ENCODE measurements at places on chromosomes 2 and 18.

GRCh38 chr2:9944330-9944758, 7.1 kb upstream of the GRHL1 start:
- no peak for DNase-seq

DNA sequence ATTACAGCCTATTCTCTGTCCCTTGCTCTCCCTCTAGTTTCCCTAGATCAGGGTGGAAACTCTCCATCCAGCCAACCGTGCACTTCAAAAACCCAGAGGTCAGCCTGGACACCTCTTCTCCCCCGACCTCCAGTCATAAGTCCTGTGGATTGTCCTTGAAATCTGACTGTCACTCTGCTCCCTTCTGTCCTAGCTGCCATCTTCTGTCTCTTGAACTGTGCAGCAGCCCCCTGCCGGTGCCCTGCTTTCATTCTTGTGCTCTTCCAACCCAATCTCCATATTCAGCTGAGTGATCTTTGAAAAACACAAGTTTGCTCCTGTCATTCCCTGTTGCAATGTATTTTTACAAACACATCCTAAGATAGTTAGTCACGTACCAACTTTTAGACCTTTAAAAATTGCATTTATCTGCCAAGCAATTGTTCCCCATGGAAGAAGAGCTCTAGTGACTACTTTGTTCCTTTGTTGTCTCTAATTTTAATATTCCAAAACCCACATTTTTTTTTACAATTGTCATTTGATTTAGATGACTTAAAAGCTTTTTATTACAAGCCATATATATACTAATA, 254.3 kb downstream of the CAMKMT start:
- DNase-seq: no peak

GRCh38 chr2:76310894-76311633, 600.3 kb upstream of the GCFC2 start:
- DNase-seq: no peak

GRCh38 chr2:105769504-105769903, 24.8 kb downstream of the NCK2 start:
- DNase-seq: no peak

GRCh38 chr2:133200684-133201421, 367.4 kb downstream of the NCKAP5 start:
- no peak for DNase-seq

- DNase-seq: peak; percentile 52
Measured at GRCh38 chr2:21256006-21256405, 132.2 kb downstream of the TDRD15 start.

GRCh38 chr18:23188068-23188760, 52.9 kb downstream of the CABLES1 start:
- no peak for DNase-seq

- no peak for DNase-seq
Measured at GRCh38 chr2:218733171-218734021, 22.8 kb downstream of the TTLL4 start.

DNA sequence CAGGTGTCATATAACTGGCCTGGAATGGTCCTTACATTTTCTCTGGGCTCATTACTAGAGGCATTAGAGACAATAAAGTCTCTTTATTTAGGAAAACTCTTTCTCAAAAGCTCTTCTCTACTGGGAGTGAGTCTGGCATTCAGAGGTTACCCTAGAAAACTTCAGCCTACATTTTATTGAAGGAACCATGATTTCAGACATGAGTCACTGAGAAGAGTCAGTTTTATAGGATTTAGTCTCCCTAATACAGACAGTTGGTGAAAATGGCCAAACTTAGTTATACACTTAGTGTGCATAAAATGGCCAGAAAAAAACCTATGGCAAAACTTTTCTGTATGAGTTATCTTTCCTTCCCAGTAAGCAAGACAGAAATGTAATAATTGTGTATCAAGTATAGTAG, 689.4 kb downstream of the ZEB2 start:
- DNase-seq: no peak

GRCh38 chr2:44273596-44273995, 1.7 kb upstream of the SLC3A1 start:
- DNase-seq: no peak

DNA sequence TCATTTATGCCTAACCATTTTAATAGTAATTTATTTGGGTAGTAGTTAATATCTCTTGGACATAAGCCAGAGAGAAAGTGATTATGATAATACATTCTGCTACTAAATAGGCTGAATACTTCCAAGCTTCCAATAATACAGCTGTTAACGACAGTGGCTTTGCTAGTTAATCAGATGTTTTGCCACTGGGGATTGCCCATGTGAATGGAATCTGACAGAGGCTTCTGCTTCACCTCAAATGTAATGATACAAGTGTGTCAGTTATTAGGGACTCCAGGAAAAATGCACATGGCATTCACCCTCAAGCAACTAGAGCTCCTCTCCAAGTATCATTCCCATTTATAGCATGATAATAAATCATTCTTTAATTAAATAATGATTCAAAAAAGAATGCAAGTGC, 185.0 kb upstream of the TMEFF2 start:
- DNase-seq: no peak

GRCh38 chr2:214077727-214078126, 333.1 kb upstream of the VWC2L start:
- DNase-seq: no peak

DNA sequence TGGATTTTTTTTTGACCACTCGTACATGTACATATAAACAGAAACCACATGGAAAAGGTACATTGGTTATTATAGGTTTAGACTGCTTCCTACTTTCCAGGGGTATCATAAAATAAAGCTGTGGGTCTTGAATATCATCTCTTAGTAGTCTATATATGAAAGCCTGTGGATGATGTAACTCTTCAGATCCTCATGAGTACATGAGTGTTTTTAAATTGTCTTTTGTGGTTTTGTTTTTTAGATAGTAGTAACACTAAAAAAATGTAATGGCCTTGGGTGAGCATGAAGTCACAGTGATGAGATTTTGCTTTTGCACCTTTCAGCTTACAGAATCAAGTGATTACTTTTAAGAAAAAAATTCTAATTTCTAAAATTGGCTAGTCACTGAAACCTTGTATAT, 80.2 kb downstream of the RAB3GAP1 start:
- no peak for DNase-seq

- no peak for DNase-seq
Measured at GRCh38 chr2:226915846-226916360, 80.0 kb downstream of the RHBDD1 start.

- no peak for DNase-seq
Measured at GRCh38 chr18:36446059-36446458, 148.5 kb downstream of the FHOD3 start.

DNA sequence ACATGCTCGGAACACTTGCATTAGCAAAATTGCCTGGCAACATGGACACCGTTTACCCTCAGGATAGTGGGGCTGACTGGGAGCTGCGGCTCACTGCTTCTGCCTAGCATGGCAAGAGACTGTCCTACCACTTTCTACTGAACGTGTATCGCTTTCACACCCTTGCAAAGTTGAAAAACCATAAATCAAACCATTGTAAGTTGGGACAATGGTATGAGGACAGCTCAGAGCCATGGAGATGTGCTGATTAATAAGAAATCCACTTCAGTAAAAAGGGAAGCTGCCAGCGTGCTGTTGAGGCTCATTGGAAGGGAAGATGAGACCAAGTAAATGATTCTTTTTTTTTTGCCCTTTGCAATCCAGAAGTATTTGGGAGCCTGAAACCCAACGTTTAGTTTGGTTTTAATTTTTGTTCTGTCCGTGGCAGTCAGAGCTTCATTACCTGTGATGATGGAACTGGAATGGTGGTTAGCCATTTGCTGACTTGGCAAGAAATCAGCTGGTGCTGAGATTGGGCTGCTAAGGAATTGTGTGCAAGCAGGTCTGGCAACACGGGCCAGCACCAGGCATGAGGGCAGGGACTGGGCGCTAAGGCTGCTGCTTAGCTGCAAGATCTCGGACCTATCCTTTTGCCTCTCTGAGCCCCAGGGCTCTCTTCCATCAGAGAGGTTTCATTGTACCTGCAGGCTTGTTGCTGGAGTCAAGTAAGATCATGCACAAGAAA, 75.5 kb upstream of the HS6ST1 start:
- DNase-seq: no peak

DNA sequence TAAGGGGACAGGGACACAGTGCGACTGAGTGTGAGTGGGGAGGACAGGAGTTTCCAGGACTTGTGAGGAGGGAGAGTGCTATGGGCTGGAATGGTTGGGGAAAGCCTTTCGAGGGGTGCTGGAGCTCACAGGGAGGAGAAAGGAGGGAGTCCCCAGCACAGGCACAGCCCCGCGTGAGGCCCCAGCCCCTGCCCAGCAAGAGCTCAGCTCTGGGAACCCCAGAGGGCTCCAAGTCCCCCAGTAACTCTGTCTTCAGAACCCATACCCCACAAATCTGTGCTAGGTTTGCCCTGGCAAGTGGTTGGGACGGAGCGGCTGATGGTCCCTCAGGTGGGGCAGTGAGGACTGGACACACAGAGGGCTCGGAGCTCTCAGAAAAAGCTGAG, 75.4 kb downstream of the SFXN5 start:
- no peak for DNase-seq

DNA sequence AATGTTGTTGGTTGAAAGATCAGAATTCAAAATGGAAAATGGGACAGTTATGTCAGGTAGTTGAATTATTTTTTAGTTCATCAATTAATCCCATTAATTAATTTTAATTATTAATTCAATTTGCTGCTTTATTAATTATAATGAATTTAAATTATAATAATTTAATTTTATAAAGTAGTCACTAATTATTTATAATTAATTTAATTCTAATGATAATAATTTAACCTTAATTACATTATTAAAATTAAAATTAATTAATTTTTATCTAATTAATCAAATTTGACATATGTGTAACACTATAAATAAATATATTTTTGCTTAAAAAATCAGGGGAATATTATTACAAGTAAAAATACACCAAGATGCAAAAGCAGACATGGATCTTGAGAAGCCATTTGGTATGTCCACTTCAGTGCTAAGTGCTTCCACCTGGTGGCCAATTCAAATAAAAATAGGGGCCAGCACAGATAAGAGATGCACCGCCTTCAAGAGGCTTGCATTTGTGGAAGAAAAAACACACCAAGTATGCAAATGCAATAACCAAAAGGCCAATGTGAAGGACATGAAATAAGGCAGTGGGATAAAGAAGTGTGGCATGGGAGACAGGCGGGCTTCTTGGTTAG, 73.2 kb downstream of the MBP start:
- no peak for DNase-seq

DNA sequence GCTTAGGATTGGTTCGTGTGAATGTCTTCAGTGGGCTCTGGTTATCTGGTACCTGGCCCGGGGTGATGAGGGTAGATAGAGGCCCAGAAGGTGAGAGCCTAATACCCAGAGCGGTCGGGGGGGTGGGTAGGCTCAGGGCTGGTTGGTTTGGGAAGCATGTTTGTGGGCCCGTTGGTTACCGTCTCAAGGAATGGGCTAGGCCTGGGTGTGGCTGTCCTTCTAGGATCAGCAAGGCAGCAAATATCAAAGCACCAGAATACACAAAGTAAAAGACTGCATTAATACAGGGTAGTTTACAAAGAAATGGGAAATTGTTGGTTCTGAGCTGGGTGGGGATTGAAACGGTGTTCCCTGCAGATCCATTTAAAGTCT, 6.0 kb upstream of the IL1R2 start:
- DNase-seq: no peak

GRCh38 chr2:222000326-222000725, 298.5 kb downstream of the PAX3 start:
- DNase-seq: no peak

DNA sequence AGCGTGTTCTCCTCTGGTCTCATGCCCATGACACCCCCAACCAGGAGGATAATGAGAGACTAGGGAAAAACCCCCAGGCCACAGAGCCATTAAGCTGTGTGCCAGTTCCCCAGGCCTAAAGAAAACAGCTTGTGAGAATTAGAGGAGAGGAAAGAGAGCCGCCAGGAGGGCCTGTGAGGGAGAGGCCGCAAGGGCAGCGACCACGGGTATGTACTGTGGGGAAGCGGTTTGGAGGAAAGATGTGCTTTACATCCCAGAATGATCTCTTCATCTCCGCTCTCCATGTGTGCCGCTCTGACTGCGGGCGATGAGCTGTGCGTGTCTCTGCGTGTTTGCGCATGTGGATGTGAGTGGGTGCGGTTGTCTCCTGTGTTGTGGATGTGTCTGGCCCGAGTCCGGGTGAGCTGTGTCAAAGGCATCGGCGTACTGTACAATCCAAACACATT, 82.9 kb downstream of the DYSF start:
- peak; percentile 69 for DNase-seq

DNA sequence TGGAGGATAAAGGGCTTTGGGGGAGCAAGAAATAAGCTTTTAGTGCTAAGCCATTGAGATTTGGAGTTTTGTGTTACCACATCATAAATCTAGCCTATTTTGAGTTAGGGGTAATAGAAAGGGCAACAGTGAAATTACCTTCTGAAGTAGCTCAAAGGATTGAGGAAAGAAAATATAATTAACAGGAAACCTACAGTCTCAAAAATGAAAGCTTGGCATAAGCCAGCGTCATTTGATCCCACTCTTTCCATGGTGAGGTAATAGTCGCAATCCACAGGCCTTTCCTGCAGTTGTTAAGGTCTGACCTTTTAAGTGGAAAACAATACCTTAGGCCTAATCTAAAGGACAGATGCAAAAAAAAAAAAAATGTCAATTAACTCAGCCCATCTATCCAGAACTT, 182.7 kb downstream of the UXS1 start:
- DNase-seq: peak; percentile 68

GRCh38 chr2:122627388-122627787, 871.9 kb downstream of the TSN start:
- DNase-seq: no peak

DNA sequence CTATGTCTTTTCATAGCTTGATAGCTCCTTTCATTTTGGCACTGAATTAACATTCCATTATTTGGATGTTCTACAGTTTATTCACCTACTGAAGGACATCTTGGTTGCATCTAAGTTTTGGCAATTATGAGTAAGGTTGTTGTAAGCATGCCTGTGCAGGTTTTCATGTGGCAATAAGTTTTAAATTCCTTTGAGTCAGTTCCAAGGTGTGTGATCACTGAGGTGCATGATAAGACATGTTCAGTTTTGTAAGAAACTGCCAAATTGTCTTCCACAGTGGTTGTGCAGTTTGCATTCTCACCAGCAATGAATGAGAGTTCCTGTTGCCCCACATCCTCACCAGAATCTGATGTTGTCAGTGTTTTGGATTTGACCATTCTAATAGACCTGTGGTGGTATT, 24.2 kb downstream of the XDH start:
- DNase-seq: no peak

GRCh38 chr2:207467716-207468347, 61.9 kb upstream of the CREB1 start:
- no peak for DNase-seq

- DNase-seq: peak; percentile 79
Measured at GRCh38 chr2:23532391-23533337, 147.7 kb downstream of the KLHL29 start.

DNA sequence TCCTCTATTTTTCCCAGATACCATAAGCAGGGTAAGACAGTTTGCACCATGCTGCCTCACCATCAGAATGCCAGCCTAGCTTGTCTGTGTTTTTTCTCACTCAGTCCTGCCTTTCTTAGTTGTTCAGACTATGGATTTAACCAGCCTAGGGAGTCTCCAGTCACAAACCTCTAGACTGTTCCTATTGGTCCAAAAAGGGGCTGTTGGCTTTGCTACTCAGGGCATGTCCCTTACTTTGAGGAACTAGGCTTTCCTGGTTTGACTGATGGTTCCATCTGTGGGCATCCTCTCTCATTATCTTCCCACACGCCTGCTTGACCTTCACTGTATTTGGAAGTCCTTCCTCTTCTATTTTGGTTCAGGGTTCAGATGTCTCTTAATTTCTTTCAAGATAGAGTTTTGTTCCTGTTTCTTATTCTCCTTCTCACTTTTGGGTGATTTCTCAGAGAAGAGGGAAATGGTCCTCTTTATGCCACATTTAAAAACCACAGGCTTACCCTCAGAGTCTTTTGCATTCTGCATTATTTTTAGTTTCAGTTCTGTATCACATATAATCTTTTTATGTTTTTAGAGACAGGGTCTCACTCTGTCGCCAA, 31.3 kb upstream of the TMEM131 start:
- no peak for DNase-seq
